ENCODE measurements at places on chromosomes 12 and 14.

GRCh38 chr12:57637364-57637763 lies 4.4 kb upstream of the B4GALNT1 start:
- no peak for DNase-seq

- no peak for DNase-seq
Observed at GRCh38 chr12:109621901-109622364, 48.3 kb downstream of the MVK start.

DNA sequence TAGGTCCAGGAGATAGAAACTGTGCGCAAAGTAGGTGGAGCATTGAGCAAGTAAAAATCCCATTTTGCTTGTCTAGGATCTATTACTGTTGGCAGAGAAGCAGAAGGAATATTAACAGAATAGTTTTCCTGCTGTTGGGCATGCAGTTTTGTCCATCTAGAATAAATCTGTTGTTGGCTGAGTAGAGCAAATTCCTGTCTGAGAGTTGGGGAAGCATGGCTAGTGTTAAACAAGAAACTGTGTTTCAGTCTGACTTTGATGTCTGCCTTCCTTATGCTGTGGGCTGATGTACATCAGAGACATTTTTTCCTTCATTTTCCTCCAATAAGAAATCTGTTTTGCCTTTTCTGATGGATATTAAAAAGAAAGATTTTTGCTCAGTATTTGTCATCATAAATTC lies 98.2 kb downstream of the RAD52 start:
- DNase-seq, result no peak

DNA sequence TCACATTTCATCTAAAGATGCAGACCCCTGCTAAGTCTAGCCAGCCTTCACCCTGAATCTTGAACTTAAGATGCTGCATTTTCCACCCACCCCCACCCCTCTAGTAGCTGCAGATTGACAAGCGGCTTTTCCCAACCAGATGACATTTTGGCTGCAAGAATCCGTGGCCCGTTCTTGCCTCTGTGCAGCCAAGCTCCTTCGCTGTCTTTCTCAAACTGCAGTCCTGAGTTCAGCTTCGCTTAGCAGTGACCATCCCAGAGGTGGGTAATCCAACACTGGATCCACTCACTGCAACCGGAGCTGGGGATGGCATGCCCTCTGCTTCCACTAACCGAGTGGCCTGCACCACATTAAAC lies 765 bp upstream of the NFYB start:
- no peak for DNase-seq

- no peak for DNase-seq
Observed at GRCh38 chr14:73173092-73173735, 36.9 kb downstream of the PSEN1 start.

- no peak for DNase-seq
Observed at GRCh38 chr14:20508367-20508766, 3.0 kb downstream of the RNASE10 start.

DNA sequence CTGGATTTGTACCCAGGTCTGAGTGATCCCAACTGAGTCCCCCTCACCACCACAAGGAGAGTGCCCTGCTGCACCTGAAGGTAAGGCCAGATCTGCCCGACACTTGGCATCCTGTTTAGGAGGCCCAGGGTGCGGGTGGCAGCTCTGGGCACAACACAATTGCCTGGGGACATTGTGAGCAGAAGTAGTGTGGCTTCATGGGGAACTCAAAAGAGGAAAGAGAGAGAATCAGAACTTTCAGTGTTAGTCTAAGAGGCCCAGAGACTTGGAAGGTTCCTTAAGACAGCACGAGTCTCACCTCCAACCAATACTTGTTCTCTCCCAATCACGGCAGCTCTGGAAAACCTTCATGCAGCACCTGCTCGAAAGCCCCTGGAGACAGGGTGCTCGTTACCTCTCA lies 6.6 kb upstream of the SLC8B1 start:
- no peak for DNase-seq

- no peak for DNase-seq
Observed at GRCh38 chr14:101019541-101019940, 116.0 kb upstream of the RTL1 start.

DNA sequence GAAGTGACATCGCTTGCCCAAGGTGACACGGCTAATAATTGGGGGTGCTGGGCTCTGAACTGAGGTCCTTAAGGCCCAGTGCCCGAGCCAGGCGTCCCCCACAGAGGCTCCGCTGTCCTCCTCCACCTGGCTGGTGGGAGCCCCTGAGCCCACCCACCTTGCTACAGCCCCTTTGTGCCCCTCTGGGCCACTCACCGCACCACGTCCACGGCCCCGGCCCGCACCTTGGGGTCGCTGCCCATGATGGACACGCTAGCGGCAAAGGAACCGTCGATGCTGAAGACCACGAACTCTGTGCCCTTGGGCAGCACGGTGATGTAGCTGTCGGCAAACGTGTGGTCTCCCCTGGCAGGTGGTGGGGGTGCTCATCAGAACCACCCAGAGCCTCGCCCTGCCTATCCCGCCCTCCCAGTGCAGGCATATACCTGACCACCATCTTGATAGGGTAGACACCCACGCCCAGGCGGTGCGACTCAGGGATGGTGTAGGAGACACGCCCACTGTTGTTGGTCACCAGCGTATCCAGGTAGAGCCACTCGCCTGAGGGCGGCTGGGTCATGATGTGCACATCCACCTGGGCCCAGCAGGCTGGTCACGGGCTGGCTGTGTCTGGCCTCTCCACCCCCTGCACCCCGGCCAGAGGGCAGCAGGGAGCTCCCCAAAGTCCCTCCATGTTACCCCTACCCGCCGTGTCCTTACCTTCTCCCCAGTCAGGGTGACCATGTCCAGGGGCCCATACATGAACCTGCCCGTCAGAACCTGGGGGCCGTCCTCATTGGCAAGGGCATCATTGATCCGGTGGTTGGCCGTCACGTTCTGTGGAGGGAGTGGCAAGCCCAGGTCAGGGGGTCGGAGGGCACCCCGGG lies 6.8 kb downstream of the ARL6IP4 start:
- no peak for DNase-seq

DNA sequence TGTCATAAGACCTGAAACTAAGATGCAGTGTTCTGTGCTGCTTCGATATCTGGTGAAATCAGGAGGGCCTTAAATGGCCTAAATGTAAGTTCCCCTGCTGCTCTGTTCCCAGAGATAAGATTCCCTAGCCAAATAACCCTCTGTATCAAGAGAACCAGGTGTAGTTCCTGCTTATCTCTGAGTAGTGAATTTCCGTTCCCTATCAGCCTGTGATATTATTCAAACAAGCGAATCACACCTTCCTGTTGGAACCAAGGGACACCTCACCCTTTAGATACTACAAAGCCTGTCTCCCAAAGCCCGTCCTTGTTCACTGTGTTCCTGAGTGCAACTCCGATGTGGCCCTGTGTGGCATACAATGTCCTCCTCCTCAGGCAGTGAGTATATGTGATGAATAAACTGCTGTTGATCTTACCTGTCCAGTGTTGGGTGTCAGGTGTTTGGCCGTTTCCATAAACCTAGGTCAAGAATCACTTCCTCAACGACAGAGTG lies 52.2 kb upstream of the COCH start:
- DNase-seq, result no peak

DNA sequence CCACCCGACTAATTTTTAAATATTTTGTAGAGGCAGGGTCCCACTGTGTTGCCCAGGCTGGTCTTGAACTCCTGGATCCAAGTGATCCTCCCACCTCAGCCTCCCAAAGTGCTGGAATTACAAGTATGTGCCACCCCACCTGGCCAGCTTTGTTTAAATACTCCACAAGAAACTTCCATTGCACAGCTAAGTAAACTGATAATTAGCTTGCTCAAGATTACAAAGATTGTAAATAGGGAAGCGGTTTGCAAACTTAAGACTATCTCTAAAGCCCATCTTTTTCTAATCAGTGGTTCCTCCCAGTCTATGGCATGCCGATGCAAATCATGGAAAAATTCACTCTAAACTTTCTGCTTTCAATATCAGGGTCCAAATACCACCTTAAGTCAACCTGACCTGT lies 9.7 kb downstream of the SLC7A8 start:
- DNase-seq, result no peak

GRCh38 chr12:93714382-93714781 lies 37.2 kb downstream of the CRADD start:
- DNase-seq, result no peak

DNA sequence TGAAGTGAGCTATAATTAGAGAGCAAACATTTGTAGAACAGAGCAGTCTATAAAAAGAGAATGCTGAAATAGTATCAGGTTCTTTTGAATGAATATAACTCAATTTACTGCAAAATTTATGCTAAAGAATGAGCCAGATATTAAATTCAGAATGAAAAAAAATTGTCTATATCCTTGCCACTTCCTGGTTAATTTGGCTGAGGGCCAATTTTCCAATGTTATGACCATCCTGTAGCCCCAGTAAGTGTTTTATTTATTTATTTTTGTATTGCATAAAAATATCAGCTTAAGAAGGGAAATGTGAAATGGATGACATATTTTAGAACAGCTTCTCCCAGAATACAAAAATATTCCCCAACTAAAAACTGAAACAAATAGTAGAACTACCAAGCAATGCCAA lies 263.4 kb downstream of the SOX5 start:
- DNase-seq, result no peak

GRCh38 chr12:22899184-22899583 lies 274.2 kb downstream of the ETNK1 start:
- DNase-seq, result no peak

- DNase-seq, result no peak
Observed at GRCh38 chr12:20492251-20492760, 124.0 kb downstream of the PDE3A start.

GRCh38 chr12:48216785-48217184 lies 13.7 kb upstream of the OR10AD1 start:
- no peak for DNase-seq

- DNase-seq, result no peak
Observed at GRCh38 chr12:111927346-111927745, 85.3 kb downstream of the MAPKAPK5 start.

- no peak for DNase-seq
Observed at GRCh38 chr12:52616680-52617402, 1.5 kb downstream of the KRT73 start.

GRCh38 chr12:15118955-15119354 lies 102.3 kb downstream of the RERG start:
- no peak for DNase-seq

- DNase-seq, result no peak
Observed at GRCh38 chr12:67720351-67720856, 71.9 kb downstream of the DYRK2 start.

GRCh38 chr14:100048786-100049185 lies 16.4 kb upstream of the EVL start:
- DNase-seq, result no peak

GRCh38 chr12:66203820-66204219 lies 14.8 kb downstream of the IRAK3 start:
- no peak for DNase-seq

- DNase-seq, result no peak
Observed at GRCh38 chr12:18990856-18991255, 138.7 kb upstream of the PLEKHA5 start.

GRCh38 chr14:99929601-99930000 lies 135.6 kb upstream of the EVL start:
- no peak for DNase-seq

- DNase-seq, result no peak
Observed at GRCh38 chr14:44477953-44478352, 29.1 kb downstream of the FSCB start.

DNA sequence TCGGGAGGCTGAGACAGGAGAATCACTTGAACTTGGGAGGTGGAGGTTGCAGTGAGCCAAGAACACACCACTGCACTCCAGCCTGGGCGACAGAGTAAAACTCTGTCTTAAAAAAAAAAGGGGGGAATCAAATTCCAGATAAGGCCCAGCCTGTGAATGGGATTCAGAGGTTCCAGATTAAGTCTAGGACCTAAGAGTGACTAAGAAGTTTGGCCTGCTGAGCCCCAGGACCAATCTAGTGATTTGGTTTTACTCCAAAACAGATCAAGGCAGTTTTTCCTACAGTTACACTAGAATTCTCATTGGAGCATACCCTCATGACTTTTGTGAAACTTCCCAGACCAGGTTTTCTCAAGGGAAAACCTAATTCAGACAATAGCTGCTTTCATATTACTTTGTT lies 22.8 kb downstream of the EXOC5 start:
- no peak for DNase-seq

DNA sequence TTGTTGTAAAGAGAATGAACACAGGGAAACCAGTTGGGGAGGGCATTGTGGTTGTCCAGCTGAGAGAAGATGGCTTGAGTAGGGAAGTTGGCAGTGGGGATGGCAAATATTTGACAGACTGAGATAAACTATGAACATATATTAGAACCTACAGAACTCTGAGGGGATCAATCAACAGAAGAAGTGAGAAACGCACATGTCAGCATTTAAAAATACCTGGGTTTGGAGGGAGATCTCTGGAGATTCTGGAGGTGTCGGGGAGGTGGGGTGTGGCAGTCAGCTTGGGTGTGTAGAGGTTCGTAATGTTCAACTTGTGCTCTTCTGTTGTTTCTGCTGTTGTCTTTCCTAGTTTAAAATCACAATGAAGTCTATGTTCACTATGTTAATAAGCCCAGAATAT lies 517.8 kb downstream of the AACS start:
- no peak for DNase-seq

GRCh38 chr12:25818596-25819390 lies 139.7 kb upstream of the RASSF8 start:
- no peak for DNase-seq

DNA sequence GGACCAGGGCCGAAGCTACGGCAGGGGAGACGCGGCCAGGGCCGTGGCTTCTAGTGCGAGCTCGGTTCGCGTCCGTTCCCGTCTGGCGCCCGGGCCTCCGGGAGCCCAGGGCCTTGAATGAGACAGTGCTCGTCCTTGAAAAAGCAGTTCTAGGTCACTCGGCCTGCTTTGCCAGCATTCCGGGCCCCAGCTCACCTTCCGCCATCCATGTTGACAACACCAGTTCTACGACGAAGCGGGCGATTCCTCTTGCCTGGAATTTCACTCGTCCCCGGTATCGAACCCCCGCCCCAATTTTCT lies 4.5 kb downstream of the OR10AD1 start:
- DNase-seq, result no peak

GRCh38 chr12:113420996-113421595 lies 1.1 kb upstream of the SDSL start:
- DNase-seq, result no peak

GRCh38 chr12:3247629-3248161 lies 170.5 kb downstream of the TSPAN9 start:
- DNase-seq, result no peak

- DNase-seq, result no peak
Observed at GRCh38 chr12:11661491-11662089, 12.1 kb downstream of the ETV6 start.

GRCh38 chr12:95790033-95790916 lies at the start of gene NTN4:
Gene NTN4, minus strand, starts transcription at chr12:95790764. Its CDS starts 455 bp downstream, at chr12:95790309.
- no peak for DNase-seq

GRCh38 chr12:51855586-51856428 lies 7.3 kb upstream of the FIGNL2 start:
- no peak for DNase-seq

- no peak for DNase-seq
Observed at GRCh38 chr12:78038541-78038940, 207.8 kb downstream of the NAV3 start.

DNA sequence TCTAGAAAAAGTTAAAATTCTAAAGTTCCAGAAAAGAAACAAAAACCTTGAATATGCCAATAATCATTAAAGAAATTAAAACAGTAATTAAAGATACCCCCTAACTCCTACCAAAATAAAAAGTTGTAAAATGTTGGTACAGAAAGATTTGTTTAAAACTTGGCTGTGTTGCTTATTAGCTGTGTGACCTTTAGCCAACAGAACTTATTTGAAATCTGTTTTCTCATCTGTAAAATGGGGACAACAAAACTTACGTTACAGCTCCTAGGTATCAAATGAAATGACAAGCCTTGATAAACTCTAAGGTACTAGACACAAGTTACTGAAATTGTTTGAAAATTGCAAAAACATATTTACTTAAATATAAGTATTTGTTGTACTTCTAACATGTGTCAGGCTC lies 71.7 kb downstream of the ELK3 start:
- DNase-seq, result no peak
